Fibroblast of villous mesenchyme (primary cell): ENCODE measurements at places on chromosomes 5 and 9. TPM values are rescaled to one million over a fixed set of nuclear protein-coding genes. Genes with fewer than 3 reads are reported as not detected.

DNA sequence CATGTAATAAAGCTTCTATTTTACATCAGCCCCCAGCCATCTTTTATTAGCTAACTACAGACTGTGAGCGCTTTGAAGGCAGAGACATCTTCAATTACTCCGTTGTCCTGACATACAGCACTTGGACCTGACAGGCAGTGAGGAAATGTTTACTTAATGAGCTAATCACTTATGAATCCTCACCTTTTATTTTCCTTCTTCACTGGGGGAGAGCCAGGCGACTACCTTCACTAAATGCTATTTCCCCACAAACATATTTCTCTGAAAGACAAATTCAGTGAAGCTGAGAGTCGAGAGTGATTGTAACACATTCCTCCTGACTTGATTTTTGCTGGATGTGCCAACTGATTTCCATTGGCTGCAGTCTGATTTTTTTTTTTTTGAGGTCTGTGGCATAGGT, 192.1 kb upstream of the CLINT1 start:
- no peak for DNase-seq

DNA sequence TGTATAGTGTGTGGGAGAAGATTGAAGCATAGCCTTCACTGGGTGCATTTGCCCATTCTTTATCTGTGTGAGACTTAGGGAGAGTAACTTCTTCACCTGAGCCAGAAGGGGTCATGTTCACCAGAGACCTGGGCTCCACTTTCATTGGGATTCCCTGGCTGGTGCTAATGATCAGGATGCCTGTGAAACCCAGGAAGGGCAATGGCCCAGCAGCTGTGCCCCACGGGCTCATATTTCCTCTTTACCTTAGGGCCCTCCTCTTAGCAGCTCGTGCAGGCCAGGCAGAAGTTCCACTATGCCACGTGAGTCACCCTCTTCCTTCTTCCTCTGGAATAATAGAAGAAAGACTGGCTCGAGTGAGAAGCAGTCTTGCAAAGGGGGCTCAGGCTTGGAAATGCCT, 5.0 kb downstream of the PPARGC1B start:
- DNase-seq = no peak

DNA sequence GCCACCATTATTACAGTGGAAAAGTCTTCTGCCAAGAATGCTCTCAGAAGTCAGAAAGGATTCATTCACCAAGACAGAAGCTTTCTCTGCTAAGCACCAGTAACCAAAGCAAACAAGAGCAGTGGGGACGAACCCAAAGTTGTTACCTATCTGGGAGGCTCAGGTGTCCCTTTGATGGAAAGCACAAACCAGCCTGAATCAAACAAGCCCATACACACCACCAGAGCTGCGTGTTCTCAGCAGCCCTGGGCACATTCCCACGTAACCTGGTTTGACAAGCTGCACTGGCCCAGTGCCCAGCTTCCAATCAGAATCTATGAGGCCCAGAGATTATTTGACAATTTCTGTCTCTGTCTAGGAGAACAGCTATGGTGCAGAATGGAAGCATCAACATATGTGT, 252.6 kb downstream of the ACTL7B start:
- no peak for DNase-seq

DNA sequence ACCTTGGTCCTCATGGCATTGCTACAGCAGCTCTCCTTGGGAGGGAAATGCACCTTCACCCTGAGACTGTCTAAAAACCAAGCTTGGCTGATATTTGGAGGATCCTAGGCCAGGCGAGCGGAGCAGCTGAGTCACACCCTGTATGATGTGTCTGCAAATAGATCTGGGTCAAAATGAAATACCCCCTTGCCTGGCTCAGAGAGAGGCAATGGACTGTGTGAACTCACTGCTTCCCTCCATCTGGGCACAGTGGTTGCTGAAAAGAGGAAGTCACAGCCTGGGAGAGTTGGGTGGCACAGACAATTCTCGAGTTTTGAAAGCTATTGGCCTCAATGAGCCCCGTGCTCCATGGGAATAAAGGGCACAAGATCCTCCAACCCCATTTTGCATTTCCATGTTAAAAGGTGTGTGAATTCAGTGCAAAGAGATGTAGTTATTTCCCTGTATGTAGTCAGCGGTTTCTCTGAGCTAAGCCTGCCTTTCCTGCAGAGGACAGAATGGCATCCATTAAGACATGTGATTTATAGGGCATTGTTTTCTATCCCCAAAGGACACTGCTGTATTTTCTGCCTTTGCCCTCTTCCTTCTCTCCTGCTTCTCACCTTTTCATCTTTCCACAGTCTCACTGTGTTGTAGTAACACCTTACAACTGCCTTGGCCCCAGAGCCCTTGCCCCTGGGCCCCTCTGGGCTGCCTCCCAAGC, 177.2 kb downstream of the GADD45G start:
- DNase-seq = no peak

The CCDC152 gene
- 0.86 and 0.97 TPM in 2 replicates for total RNA-seq

The SPATA31E1 gene
- not detected in 2 replicates for total RNA-seq

The ACOT12 gene
- not detected in 2 replicates for total RNA-seq

The PCDHGA1 gene
- total RNA-seq = 0.64 and 0.86 TPM in 2 replicates
